Inflammatory macrophage (primary cell): ENCODE measurements at places on chromosomes 6 and 20.

DNA sequence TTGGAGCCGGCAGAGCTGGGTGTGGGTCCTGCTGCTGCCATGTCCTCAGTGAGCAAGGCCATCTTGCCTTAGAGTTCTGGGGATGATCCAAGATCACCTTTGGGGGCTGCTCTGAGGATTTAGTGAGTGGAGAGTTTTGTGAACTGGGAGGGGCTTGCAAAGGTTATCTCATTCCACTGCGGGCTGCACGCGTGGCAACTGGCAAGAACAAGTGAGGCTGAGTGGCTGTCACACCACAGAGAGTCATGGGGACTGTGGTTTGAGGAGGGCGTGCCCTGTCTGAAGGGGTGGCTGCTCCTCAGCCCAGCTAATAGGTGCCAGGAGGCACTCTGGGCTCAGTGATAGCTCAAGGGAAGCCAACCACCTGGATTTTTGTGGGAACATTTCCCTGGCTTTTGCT lies 37.6 kb downstream of the TTLL9 start:
- DNase-seq: no peak

GRCh38 chr6:125114248-125114858 lies 39.2 kb upstream of the TPD52L1 start:
- DNase-seq: peak; percentile 75

DNA sequence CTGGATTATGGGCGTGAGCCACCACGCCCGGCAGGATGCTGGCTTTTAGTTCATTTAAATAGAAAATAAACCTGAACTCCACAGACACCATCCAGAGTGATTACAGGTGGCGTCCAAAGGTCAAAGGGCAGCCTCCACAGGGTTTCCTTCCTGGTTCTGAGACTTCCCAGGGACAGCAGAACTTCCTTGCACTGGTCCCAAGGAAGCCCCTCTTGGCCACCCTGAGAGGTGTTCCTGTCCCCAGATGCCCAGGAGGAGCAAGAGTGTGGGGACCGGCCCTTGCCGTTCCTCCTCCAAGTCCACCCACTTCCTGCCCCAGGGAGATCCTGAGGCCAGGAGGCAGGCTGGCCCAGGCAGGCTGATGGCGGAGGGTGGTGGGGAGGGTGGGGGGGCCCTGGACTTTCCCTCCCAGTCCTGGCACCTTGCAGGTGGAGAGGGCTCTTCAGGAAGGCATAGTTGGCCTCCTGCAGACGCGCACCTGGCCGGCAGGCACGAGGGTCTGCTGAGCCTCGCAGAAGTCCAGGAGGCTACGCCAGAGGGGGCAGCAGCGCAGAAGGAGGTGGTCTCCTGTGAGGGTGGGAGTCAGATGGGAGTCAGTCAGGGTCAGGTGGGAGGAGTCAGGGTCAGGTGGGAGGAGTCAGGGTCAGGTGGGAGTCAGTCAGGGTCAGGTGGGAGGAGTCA lies 5.0 kb downstream of the FNDC11 start:
- no peak for DNase-seq

DNA sequence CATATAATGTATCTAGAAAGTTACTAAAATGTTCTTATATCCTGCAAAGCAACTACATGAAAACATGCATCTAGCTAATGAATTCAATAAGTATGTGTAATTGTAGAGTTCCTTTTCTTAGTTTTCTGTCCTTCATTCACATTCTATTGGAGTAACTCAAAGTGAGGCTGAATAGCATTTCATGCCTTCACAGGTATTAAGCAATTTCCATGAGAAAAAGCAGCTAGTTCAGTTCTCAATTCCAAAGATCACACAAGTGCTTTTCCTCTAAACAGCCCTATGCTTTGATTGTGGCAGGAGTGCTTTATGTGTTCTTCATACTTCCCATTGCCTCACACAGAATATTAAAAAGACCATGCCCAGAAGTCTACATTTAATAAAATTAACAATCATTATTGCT lies 274.9 kb downstream of the RFPL4B start:
- DNase-seq: no peak
